MM.1S (cell line): ENCODE measurements at places on chromosomes 3 and 15.

DNA sequence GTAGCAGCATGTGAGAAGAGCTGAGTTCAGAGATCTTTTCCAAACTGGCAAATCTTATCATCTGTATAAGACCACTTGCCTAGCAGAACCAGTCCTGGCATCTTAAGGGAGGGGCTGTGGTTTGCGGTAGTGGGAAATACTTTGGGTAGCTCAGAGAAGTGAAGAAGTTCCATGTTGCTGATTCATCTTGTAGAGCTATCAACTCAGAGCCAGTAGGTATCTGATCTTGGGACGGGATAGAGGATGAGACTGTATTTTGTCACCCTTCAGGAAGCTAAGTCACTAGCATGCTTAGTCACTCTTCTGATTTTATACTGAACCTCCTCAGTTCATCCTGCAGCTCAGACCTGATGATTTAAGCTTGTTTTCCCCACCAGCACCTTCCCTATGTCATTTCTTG is 211.4 kb downstream of the NR1D2 start:
- no peak overlapping the region for H3K27ac ChIP-seq
- no peaks in the 10 kb centered on the region for H3K36me3 ChIP-seq
- H3K4me1 ChIP-seq = no peaks in the 10 kb centered on the region
- H3K4me3 ChIP-seq = no peak overlapping the region

DNA sequence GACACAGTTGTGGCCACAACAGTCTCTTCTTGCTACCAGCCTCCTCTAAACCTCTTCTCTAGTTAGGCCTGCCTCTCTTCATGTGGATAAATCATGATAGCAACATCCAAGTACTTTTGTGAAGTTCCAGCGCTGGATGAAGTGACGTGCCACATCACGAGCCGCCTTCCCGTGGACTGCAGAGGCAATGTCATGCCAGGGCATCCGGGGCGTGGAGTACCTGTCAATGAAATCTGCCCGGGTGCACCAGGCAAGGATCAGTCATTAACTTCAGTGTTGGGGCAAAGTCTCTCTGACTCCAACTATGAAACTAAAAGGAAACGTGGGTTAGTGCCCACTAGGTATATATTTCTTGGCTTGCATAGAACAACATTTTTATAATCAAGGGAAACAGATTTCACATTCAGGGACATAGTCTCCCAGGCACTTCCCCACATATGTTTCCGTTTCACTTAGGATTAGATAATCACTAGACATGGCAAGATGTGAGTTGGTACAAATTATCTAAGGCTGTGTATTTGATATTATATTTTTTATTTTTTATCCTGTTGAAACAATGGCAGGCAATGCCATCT is 133.6 kb downstream of the PLD1 start:
- no peaks in the 10 kb centered on the region for H3K27me3 ChIP-seq
- no peaks in the 10 kb centered on the region for H3K36me3 ChIP-seq
- no peaks in the 10 kb centered on the region for H3K4me1 ChIP-seq
- no peak overlapping the region for H3K4me3 ChIP-seq
- H3K27ac ChIP-seq = no peak overlapping the region

DNA sequence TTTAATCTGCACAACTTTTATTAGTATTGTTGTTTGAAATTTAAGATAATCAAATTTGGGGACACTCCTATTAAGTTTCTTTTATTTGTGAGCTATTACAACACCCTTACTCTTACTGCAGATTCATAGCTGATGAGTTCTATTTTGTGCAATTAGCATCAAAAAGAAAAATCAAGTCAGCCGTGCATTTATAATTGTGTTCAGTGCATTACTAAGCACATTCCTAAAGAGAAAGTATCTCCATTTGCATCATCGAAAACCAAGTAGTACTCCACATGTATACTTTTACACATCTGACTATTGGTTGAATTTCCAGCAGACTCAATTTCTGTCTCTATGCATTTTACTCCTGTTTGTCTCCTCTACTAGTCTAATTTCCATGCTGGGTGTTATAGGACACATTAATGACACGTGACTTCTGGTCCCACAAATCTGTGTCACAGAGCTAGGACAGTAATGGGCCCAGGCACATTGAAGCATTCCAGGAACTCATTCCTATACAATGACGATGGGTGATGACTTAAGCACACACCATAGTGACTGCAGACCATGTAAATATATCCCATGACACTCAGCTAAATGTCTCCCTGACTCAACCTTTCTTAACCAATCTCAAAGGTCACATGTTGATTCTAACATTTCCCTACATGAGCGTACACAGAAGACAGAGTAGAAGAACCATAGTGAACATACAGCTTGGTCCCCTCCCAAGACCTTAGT is 477.5 kb downstream of the LPP start:
- H3K27me3 ChIP-seq = no peaks in the 10 kb centered on the region
- no peak for DNase-seq
- H3K4me3 ChIP-seq = no peak overlapping the region
- no peaks in the 10 kb centered on the region for H3K36me3 ChIP-seq

DNA sequence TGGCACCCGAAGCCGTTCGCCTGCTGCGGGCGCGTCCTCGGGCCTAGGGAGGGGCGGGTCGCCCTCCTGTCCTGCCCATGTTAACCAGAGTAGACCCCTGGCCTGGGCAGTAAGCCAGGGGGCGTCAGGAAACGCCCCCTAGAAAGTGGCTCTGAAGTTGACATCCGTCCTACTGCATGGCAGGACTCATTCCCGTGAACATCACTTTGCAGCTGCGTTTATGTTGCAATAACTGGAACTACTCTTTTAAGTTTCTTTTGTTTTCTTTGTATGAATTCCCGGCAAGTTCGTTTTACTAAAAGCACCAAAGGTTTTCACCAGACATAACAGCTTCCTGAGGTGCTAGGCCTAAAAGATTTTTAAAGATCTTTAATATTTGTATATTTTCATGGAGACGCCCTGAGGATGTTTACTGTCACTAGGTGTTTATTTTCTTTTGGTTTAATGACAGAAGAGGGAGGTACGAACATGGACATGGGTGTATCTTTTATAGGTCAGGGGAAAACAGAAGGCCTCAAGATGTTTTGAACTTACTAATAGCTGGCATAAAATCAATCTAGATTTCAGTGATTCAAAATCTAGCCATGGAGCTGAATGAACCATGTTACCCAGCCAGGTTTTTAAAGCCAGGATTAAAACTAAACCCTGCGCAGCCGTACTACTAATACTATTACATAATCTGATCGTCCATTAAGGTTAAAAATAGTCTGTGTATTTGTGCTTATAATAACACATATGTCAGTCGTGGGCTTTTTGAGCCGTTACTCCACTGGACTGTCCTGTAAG is 1.0 kb downstream of the C15orf61 start:
- peak; percentile 18 for DNase-seq
- H3K27me3 ChIP-seq = no peaks in the 10 kb centered on the region
- H3K36me3 ChIP-seq = no peaks in the 10 kb centered on the region; the same call in 1 of the 2 replicates
- H3K27ac ChIP-seq = peak overlapping the region; percentile 93; the same call in 1 of the 2 replicates
- peaks cover 10% of the 10 kb centered on the region; the same call in 1 of the 2 replicates for H3K4me1 ChIP-seq

- H3K4me3 ChIP-seq = peak overlapping the region; percentile 31; the same call in 1 of the 2 replicates
- H3K4me1 ChIP-seq = peaks cover 76% of the 10 kb centered on the region
- peak overlapping the region; percentile 91 for H3K27ac ChIP-seq
- no peaks in the 10 kb centered on the region; the same call in 1 of the 2 replicates for H3K36me3 ChIP-seq
- DNase-seq = peak; percentile 47
- H3K27me3 ChIP-seq = no peaks in the 10 kb centered on the region
Measured at GRCh38 chr3:69092030-69092516, 7.3 kb downstream of the ARL6IP5 start.

DNA sequence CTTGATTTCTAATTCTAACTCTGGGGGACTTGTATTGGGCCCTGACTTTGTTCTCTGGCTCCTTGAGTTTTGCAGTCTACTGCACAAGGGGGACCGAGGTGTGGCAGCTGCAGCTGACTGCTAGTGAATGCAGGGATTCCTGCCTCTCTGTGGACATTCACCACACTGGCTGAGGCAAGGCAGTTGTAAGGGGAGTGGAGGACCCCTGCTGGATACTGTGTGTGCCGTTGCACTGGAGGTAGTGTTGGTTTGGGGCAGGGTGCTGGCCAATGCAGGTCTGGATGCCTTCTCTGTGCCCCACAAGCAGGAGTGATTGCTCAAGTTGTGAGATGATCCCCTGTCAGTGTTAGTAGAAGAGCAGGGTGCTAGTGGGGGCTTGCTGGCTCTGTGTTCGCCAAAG is 626.1 kb downstream of the SQOR start:
- no peak overlapping the region for H3K4me3 ChIP-seq
- DNase-seq = no peak
- H3K4me1 ChIP-seq = no peaks in the 10 kb centered on the region
- no peaks in the 10 kb centered on the region for H3K36me3 ChIP-seq
- H3K27me3 ChIP-seq = no peaks in the 10 kb centered on the region
- no peak overlapping the region for H3K27ac ChIP-seq

GRCh38 chr3:83523470-83524073 is 1435.2 kb upstream of the CADM2 start:
- DNase-seq = peak; percentile 52
- no peak overlapping the region for H3K27ac ChIP-seq
- no peaks in the 10 kb centered on the region for H3K36me3 ChIP-seq
- H3K4me3 ChIP-seq = no peak overlapping the region
- no peaks in the 10 kb centered on the region for H3K27me3 ChIP-seq

DNA sequence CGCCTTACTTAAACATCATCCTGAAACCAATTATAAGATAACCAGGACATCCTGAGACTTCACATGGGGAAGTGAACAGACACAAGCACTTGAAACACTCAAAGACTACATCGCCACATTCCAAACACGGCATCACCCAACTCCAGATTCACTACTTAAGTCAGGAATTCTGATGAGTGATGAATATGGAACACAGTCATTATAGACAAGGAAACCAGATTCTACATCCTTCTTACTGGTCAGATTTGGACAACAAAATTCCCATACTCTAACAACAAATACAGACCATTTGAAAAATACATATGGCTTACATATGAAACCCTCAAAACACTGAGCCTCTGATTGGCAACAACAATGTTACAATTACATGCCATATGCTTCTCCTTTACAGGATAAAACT is 13.1 kb upstream of the RBSN start:
- no peak for DNase-seq
- H3K27me3 ChIP-seq = no peaks in the 10 kb centered on the region; the same call in 1 of the 2 replicates
- no peaks in the 10 kb centered on the region for H3K36me3 ChIP-seq
- H3K4me3 ChIP-seq = no peak overlapping the region
- no peak overlapping the region for H3K27ac ChIP-seq

DNA sequence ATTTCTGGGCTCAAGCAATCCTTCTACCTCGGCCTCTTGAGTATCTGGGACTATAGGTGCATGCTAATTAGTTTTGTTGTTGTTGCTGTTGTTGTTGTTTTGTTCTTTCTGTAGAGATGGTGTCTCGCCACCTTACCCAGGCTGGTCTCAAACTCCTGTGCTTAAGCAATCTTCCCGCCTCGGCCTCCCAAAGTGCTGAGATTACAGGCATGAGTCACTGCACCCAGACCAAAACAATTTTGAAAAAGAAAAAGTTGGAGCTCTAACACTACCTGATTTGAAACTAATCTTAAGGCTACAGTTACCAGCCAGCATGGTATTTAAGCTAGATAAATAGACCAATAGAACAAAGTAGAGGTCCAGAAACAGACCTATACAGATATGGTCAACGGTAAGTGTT is 29.8 kb downstream of the KPNA1 start:
- no peak for DNase-seq
- H3K4me1 ChIP-seq = peaks cover 6% of the 10 kb centered on the region
- no peaks in the 10 kb centered on the region for H3K36me3 ChIP-seq
- no peak overlapping the region for H3K4me3 ChIP-seq
- no peak overlapping the region for H3K27ac ChIP-seq

GRCh38 chr3:128112357-128112968 is 11.1 kb downstream of the RUVBL1 start:
- no peak overlapping the region for H3K27ac ChIP-seq
- H3K4me1 ChIP-seq = peaks cover 20% of the 10 kb centered on the region
- H3K27me3 ChIP-seq = no peaks in the 10 kb centered on the region
- H3K36me3 ChIP-seq = peaks cover 17% of the 10 kb centered on the region; the same call in 1 of the 2 replicates
- no peak for DNase-seq

- no peak overlapping the region for H3K4me3 ChIP-seq
- no peak for DNase-seq
- peaks cover 2% of the 10 kb centered on the region; the same call in 1 of the 2 replicates for H3K27me3 ChIP-seq
- H3K36me3 ChIP-seq = no peaks in the 10 kb centered on the region
- H3K4me1 ChIP-seq = no peaks in the 10 kb centered on the region
Measured at GRCh38 chr15:75666823-75667501, 19.2 kb downstream of the SNX33 start.

DNA sequence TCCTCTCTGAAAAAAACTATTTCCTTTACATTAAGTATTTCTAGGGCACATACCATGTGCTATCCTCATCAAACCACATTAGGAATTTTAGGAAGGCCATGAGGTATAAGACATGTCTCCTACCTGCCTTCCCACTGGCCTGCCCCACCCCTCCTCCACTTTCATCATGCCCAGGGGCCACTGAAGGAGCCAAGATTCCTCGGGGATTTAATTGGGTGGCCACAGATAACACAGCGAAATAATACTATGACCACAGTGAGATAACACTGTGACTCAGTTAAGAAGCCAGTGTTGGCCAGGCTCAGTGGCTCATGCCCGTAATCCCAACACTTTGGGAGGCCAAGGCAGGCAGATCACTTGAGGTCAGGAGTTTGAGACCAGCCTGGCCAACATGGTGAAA is 9.8 kb upstream of the BMF start:
- DNase-seq = no peak
- H3K4me1 ChIP-seq = peaks cover 12% of the 10 kb centered on the region
- no peaks in the 10 kb centered on the region for H3K36me3 ChIP-seq
- no peaks in the 10 kb centered on the region for H3K27me3 ChIP-seq

DNA sequence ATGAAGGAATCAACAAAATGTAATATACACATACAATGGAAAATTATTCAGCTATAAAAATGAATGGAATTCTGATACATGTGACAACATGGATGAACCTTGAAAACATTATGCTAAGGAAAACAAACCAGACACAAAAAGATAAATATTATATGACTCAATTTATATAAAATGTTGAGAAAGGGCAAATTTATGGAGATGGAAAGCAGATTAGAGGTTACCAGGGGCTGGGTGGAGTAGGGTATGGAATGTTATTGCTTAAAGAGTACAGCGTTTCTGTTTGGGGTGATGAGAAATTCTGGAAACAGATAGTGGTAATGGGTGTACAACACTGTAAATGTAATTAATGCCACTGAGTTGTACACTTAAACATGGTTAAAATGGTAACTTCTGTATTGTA is 50.9 kb downstream of the EMC4 start:
- no peak overlapping the region for H3K4me3 ChIP-seq
- no peaks in the 10 kb centered on the region for H3K36me3 ChIP-seq
- no peaks in the 10 kb centered on the region for H3K27me3 ChIP-seq
- no peak overlapping the region for H3K27ac ChIP-seq
- no peak for DNase-seq

DNA sequence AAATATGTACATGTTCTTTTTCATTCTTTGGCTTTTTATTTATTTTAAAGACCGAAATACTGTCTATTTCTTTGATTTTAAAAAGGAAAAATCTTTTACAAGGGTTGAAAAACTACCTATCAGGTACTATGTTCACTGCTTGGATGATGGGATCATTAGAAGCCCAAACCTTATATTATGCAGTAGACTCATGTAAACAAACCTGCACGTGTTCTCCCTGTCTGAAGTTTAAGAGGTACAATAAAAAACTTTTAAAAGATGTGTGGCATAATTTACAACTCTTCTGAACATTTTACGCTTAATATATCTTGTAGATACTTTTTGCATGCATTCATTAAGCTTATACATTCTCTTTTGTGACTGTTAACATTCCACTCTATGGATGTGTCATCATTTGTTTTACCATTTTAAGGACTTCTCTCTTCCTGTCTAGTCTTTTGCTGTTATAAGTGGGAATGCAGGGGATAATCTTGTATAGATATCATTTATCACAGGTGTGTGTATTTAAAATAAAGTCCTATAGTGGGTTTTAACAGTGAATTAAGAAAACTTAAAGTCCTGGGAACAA is 6.2 kb downstream of the MGA start:
- no peak for DNase-seq
- H3K36me3 ChIP-seq = peaks cover 11% of the 10 kb centered on the region; the same call in 1 of the 2 replicates
- H3K27me3 ChIP-seq = no peaks in the 10 kb centered on the region
- H3K4me3 ChIP-seq = no peak overlapping the region
